ENCODE measurements at places on chromosomes 7 and 10.

GRCh38 chr7:157674715-157675426, 338.1 kb downstream of the DNAJB6 start:
- DNase-seq = no peak

GRCh38 chr10:621981-622740, 67.3 kb downstream of the DIP2C start:
- no peak for DNase-seq

DNA sequence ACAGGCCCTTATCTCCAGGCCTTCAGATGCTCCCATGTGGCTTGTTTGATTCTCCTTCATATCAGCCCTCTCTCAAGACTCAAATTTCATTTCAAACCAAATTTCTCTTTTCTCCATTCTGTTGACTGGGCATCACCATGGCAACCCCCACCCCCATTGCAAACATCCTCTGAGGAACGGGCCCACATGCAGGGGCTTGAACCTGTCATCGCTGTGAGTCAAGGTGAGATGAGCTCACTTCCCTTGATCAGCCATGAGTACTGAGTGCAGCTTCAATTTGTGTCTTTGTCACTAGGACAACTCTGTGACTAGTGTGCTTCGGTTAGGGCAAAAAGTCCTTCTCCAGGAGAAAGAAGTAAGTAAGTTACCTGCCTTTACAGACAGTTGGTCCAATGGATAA, 41.9 kb downstream of the CALML3 start:
- no peak for DNase-seq

- no peak for DNase-seq
Observed at GRCh38 chr7:21611129-21611528, 68.3 kb downstream of the DNAH11 start.

GRCh38 chr10:18142151-18142550, 1.9 kb downstream of the CACNB2 start:
- no peak for DNase-seq

- peak; percentile 70 for DNase-seq
Observed at GRCh38 chr7:38368191-38368605, 94.8 kb upstream of the TARP start.

DNA sequence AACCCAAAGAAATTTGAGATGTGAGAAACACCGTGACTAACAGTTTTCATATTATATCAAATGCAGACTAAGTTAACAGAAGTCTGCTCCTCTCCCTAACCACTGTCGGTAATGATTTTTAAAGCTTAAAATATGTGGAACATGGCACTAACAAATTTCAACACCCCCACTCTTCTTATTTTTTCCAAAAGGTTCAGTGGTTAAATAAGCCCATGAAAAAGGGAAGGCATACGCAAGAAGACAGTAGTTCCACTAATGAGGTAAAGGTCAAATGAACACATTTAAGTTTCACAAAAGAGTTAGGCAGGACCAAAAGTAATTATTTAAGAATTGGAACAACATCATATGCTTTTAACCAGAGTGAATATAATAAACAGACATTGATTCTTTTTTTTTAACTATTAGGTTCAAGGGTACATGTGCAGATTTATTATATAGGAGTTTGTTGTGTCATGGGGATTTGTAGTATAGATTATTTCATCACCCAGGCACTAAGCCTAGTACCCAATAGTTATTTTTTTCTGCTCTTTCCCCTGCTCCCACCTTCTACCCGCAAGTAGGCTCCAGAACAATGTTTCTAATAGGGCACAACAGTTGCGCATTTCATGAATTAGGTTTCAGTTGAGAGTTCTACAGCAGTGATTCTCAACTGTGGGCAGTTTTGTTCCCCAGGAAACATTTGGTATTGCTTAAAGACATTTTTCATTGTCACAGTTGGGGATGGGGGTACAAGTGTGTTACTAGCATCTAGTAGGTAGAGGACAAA, 79.9 kb downstream of the HBP1 start:
- DNase-seq = no peak

DNA sequence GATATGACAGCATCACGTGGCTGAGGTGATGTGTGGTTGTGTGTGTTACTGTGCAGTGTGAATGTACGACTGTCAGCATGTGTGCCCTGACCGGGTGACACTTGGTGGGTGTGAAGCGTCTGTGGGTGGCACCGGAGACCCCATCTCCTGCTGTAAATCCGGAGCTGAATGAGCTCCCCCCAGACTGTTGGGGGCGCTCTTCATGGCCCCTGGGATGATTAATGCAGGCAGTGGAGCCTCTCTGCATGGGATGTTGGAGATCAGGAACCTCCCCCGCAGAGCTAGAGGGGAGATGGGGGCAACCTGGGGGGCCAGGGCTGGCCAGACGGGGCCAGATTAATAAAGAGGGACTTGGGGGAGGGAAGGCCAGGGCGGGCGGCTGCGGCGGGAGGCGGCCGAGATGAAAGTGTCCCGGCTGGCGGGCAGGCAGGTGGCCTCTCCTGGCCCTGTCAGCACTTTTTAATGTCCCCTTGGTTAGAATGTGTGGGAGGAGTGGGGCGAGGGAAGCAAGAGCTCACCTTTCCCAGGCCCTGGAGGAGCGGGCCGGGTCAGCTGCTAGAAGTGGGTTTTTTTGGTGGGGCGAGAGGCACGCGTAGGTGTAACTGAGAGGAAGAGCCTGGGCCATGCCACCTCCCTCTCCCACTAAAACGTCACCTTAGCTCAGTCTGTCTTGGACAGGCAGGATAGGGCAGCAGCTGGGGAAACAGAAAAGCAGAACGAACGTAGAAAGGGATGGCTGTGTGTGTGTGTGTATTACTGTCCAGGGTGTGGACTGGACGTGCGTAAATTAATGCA, 34.1 kb downstream of the HIF1AN start:
- no peak for DNase-seq

DNA sequence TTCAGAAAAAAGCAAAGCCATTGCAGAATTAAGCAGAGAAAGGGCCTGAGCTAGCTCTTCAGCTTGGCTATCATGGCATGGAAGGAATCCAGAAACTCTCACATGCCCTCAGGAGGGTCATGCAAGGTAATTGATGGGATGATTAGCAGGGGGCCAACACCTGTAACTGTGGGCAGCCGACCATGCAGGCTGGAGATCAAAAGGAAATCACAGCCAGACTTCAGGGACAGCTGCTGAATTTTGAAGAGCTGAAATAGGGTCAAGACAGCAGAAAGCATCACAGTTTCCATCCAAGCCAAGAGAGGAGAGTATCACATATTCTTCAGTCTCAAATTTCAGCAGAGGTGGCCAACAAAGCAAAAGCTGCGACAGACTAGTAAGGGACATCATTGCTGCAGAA, 239.6 kb upstream of the STEAP1 start:
- DNase-seq = no peak

DNA sequence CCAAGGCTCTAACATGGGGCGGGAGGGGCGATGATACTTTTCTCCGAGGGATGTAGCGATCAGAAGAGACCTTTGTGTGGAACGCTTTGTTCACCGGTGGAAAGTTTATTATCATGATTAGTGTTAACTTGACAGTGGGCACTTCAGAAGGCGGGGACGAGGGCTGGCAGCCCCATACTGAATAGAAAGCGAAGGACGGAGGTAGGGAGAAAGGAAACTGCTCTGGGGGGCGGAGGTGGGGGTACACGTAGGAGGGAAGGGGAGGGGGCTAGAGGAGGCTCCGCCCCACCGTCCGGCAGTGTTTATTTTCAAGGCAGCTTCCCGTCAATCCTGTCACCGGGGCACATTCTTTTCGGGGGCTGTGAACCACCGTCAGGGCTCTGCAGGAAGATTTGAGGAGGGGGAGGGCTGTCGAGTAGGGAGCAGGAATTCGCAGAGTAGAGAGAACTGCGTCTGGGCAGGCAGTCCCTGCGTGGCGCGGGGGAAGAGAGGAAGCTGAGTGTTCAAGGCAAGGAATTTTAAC, 9.4 kb upstream of the NKX2-3 start:
- no peak for DNase-seq

DNA sequence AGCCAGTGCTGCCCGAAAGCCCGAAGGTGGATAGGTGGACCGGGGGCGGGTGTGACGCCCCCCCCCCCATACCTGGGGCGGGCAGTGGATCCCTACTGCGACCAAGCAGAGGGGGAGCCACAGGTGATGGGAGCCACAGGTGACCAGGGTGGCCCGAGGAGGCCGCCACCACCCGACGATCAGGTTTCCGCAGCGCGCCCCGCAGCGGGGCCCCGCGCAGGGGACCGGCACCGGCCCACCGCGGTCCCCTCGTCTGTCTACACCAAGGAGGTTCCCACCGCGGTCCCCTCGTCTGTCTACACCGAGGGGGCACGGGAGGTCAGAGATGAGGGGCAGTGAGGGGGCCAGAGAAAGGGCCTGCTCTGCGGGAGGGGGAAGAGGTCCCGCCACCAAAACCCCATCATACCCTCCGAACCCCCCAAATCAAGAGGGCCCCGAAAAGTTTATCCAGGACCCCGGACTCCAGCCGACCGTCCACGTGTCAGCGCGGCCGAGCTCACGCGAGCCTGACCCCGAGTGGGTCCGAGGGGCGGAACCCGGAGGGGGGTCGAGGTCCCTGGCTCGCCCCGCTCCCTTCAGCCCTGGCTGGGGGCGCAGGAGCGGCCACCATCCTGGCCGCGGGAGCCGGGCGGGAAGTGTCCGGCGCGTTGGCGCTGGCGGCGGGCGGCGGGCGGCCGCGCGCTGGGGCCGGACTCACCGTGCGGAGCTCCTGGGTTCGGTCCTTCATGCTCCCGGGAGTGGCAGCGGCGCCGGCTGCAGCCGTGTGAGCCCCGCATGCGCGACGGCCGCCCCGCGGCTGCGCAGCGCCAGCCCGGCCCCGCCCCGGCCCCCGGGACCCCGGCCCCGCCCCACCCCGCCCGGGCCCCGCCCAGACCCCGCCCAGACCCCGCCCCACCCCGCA, at the start of gene STX1A:
STX1A (minus strand) TSS at position 765 of the 901 bp plus-strand sequence; CDS start at position 727, 38 bp downstream.
- DNase-seq = peak; percentile 52

GRCh38 chr7:29076631-29077030, 69.7 kb downstream of the CPVL start:
- DNase-seq = no peak

DNA sequence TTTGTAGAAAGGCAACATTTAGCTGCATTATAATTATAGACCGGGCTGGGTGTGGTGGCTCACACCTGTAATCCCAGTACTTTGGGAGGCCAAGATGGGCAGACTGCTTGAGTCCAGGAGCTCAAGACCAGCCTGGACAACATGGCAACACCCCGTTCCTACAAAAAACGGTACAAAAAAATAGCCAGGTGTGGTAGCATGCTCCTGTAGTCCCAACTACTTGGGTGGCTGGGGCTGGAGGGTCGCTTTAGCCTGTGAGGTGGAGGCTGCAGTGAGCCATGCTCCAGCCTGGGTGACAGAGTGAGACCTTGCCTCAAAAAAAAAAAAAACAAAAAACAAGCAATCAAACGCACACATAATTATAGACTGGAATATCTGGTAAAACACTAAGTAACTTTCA, 5.0 kb downstream of the YWHAG start:
- no peak for DNase-seq

DNA sequence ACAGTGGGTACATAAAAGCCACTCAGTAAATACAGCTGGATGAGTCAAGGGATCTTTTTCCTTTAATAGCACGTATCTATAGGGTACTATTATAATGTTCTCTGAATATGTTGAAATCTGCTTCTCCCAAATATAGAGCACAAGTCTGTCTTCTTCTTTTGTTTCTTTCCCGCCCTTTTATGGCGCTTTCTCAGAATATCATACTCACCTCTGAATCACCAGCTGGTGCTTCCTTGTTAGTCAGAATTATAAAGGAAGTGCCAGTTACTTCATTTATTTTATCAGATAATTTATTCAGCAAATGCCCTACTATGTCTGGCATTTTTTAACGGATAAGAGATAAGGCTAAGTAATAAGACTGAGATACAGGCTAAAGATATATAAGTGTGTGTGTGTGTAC, 772.9 kb downstream of the SORCS3 start:
- DNase-seq = no peak

GRCh38 chr10:131730771-131731497, 169.9 kb upstream of the PPP2R2D start:
- DNase-seq = no peak

DNA sequence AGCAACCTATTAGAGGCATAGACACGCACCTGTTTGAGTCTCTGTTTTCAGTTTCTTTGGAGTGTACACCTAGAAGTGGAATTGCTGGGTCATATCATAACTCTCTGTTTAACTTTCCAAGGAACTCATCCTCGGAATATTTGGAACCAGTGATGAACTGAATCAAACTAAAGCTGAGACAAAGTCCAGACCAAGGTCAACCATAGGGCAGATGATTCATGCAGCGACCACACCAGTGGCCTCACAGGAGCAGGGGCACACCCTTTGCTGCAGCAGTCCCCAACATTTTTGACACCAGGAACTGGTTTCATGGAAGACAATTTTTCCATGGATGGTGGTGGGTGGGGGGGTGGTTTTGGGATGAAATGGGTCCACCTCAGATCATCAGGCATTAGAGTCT, 4.9 kb upstream of the OPTN start:
- DNase-seq = no peak

- DNase-seq = no peak
Observed at GRCh38 chr10:105170521-105170920, 529.4 kb downstream of the SORCS3 start.

- DNase-seq = no peak
Observed at GRCh38 chr7:80722616-80723195, 84.3 kb downstream of the CD36 start.

GRCh38 chr10:73625004-73625883, 16.0 kb downstream of the MYOZ1 start:
- DNase-seq = no peak

- DNase-seq = no peak
Observed at GRCh38 chr7:157409149-157409752, 72.4 kb downstream of the DNAJB6 start.

GRCh38 chr7:123798532-123799188, 46.3 kb upstream of the HYAL4 start:
- no peak for DNase-seq

GRCh38 chr10:86260564-86260963, 106.0 kb downstream of the GRID1 start:
- DNase-seq = no peak

DNA sequence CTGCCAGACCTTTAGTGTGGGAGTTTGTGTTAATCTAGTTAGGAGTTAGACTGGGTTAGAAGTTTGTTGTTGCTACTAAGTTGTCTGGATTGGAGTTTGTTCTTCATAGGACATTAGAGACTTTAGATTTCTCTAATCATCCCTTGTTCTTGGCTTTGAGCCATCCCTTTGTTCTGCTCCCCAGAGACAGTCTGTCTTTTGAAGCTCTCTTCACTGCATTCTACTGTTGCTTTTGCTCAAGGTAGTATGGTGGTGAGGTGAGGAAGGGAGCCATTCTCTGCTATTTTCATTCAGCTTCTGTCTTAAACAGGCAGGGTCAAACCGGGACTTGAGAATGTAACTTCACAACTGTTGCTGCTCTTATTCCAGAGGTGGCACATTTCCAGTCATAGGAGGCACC, 10.4 kb upstream of the TARP start:
- DNase-seq = no peak
